ENCODE measurements at places on chromosomes 11 and 22.
A peak's percentile ranks its signal among the peaks of the same experiment; 100 is the strongest.

- H3K4me3 ChIP-seq, result peak within 1 kb of the TSS; percentile 98
- DNase-seq, result peak; percentile 88
- peaks cover 8% of the 10 kb centered on the region for H3K36me3 ChIP-seq
- H3K27ac ChIP-seq, result peak within 1 kb of the TSS; percentile 95
- H3K4me1 ChIP-seq, result peaks cover 4% of the 10 kb centered on the region
Observed at GRCh38 chr11:9384535-9385326, at the start of gene IPO7. TSS of gene IPO7 (plus strand) at chr11:9384652. CDS start at chr11:9384764, 112 bp downstream.

DNA sequence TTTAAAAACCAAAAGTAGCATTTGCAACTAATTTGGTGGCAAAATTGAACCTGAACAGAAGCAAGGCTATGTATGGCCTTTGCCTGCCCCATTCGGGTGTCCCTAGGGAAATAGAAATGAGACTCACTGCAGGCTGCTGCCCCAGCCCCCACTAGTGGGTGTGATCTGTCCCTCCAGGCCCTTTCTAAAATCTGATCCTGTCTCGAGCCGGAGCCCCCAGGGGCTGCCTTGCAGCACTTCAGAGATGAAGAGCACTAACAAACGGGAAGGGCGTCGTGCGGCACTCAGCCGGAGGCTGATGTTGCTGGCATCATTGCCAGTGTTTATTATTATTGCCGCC is 43.2 kb downstream of the CD82 start:
- H3K27me3 ChIP-seq, result no peaks in the 10 kb centered on the region
- H3K4me1 ChIP-seq, result no peaks in the 10 kb centered on the region

DNA sequence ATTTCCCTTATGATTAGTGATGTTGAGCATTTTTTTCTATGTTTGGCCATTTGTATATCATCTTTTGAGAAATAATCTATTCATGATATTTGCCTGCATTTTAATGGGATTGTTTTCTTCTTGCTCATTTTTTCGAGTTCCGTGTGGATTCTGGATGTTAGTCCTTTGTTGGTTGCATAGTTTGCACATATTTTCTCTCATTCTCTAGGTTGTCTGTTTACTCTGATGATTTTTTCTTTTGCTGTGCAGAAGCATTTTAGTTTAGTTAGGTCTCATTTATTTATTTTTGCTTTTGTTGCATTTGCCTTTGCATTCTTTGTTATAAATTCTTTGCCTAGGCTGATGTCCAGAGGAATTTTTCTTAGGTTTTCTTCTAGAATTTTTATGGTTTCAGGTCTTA is 87.3 kb downstream of the METTL15 start:
- H3K4me1 ChIP-seq, result no peaks in the 10 kb centered on the region
- no peaks in the 10 kb centered on the region for H3K36me3 ChIP-seq
- DNase-seq, result no peak

GRCh38 chr11:79076526-79077115 is 364.2 kb downstream of the TENM4 start:
- H3K27me3 ChIP-seq, result no peaks in the 10 kb centered on the region
- peak; percentile 34 for DNase-seq
- H3K4me3 ChIP-seq, result no peak overlapping the region
- peaks cover 2% of the 10 kb centered on the region for H3K36me3 ChIP-seq

DNA sequence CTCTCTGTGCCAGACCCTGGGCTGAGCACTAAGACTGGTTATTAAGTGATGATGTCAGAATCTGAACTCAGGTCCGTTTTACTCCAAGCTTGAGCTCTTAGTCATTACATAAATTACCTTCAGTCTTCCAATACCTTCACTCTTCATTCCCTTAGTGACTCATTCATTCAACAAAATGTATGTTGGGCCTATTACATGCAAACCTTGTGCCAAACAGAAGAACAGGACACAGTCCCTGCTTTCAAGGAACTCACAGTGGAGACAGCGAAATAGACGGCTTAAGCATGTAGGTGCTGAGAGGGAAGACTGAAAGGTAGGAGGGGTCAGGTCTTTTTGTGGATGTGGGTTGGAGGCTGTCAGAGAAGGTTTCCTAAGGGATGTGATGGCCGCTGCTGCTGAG is 3.3 kb downstream of the KCTD14 start:
- peaks cover 23% of the 10 kb centered on the region for H3K4me1 ChIP-seq
- peaks cover 15% of the 10 kb centered on the region for H3K36me3 ChIP-seq
- H3K27ac ChIP-seq, result no peak overlapping the region
- peak; percentile 12 for DNase-seq

DNA sequence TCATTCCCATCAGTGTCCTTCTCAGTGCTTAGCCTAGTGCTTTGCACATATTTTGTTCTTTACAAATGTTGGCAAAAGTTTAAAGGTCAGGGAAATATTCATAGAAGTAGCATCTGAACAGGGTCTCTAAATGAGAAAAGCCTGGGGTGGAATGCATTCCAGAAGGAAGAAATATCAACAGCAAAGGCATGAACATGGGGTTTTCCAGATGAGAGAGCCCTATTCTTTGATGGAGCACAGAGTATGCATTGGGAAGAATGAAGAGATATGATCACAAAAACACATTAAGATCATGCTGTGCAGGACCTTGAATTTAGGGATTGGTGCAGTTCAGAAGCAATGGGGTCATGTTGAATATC is 140.2 kb downstream of the SNX19 start:
- no peak overlapping the region for H3K4me3 ChIP-seq
- H3K36me3 ChIP-seq, result no peaks in the 10 kb centered on the region
- H3K27ac ChIP-seq, result no peak overlapping the region
- H3K27me3 ChIP-seq, result no peaks in the 10 kb centered on the region

DNA sequence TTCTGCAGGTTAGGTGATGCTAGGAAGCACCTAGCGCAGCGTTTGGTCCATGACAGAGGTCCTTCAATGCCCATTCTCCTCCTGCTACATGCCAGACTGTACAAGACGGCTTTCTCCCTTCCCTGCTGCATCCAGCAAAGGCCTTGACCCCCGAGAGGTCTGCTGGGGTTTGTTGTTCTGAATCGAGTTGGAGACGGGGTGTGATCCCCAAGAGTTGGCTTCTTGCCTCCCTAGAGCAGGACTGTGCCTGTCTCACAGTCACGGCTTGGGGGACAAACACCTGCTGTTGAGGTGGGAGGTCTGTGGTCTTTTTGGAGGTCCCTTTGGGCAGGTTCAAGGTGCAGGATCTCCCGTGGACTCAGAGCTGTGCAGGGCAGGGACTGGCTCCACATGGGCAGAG is 352.3 kb upstream of the B3GAT1 start:
- no peak overlapping the region for H3K4me3 ChIP-seq
- H3K4me1 ChIP-seq, result no peaks in the 10 kb centered on the region
- H3K27me3 ChIP-seq, result no peaks in the 10 kb centered on the region
- no peaks in the 10 kb centered on the region for H3K36me3 ChIP-seq
- no peak overlapping the region for H3K27ac ChIP-seq

DNA sequence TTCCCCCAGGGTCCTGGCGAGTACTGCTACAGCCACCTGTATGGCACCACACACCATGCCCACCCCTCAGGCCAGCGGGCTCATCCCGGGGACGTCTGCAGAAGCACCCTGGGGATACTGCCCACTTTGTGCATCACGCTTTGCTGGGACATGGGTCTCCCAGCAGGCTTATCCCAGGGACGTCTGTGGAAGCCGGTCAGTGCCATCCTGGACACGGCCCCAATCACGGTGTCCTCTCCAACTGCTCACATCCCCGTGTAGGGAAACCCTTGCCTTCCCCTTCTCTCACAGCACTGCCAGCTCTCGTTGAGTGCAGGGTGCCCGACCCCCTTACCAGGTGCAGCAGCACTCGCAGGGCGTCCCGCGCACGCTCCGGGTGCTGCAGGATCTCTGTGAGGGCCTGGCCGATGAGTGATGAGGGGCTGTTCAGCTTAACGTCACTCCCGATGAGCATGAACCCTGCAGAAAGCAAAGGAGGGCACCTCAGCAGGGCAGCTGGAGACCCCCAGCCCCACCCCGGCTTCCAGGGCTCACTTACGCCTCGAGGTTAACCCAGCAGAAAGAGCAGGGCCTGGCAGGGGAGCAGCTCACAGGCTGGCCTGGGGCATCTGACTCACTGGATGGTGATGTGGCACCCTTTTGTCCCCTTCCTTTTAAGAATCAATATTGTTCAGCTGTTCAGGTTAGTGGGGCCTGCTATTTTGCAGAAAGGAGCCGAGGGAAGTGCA is 76.9 kb upstream of the PITPNB start:
- H3K4me1 ChIP-seq, result no peaks in the 10 kb centered on the region
- H3K36me3 ChIP-seq, result no peaks in the 10 kb centered on the region
- H3K27ac ChIP-seq, result no peak overlapping the region
- no peaks in the 10 kb centered on the region for H3K27me3 ChIP-seq

DNA sequence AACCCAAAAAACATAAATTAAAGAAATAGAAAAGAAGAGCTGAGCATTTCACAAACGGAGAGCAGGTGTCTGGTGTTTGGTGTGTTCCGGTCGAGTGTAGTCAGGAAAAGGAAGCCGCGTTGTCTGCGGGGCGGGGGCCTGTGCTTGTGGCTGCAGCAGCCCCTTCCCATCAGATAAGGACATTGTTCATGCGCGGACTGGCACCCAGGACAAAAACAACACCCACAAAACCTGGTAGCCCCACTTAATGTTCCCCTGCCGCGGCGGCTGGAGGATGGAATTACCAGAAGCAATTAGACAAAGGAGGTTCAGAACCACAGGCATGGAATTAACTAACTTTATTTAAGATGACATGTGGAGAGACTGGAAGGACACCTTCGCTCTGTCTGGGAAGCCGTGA is 29.9 kb downstream of the KRTAP5-5 start:
- H3K27ac ChIP-seq, result no peak overlapping the region
- no peak for DNase-seq
- no peak overlapping the region for H3K4me3 ChIP-seq
- no peaks in the 10 kb centered on the region for H3K4me1 ChIP-seq
- H3K36me3 ChIP-seq, result no peaks in the 10 kb centered on the region

GRCh38 chr11:9688716-9689511 is 25.0 kb downstream of the SWAP70 start:
- peaks cover under 1% of the 10 kb centered on the region for H3K36me3 ChIP-seq
- peaks cover 4% of the 10 kb centered on the region for H3K4me1 ChIP-seq
- peak overlapping the region; percentile 9 for H3K27ac ChIP-seq
- DNase-seq, result peak; percentile 28

DNA sequence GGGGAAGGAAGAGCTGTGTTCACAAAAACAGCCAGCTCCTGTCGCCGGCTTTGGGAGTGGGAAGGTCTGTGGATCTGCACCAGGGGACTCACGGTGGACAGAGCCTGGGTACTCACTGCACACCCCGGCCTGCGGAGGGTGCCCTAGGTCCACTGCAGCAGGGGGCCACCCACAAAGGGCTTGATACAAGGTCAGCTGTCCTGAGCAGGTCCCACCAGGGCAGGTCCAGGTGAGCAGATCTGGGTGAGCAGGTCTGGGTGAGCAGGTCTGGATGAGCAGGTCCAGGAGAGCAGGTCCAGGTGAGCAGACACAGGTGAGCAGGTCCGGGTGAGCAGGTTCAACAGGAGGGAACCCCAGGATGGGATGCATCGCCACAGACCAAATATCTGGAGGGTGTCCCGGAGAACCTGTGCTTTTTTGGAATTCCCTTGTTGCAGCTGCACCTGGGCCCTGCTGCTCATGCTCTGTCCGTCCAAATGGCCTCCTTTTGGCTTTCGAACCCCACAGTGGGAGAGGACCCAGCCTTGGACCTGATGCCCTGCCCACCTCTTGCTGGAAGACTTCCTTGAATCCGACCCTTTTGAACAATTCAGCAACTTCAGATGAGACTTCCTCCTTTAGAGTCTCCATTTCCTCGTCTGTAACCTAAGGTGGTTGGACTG is 485.3 kb downstream of the TBC1D22A start:
- peak overlapping the region; percentile 16 for H3K4me3 ChIP-seq
- no peaks in the 10 kb centered on the region for H3K4me1 ChIP-seq
- no peaks in the 10 kb centered on the region for H3K27me3 ChIP-seq
- no peaks in the 10 kb centered on the region for H3K36me3 ChIP-seq
- H3K27ac ChIP-seq, result no peak overlapping the region

DNA sequence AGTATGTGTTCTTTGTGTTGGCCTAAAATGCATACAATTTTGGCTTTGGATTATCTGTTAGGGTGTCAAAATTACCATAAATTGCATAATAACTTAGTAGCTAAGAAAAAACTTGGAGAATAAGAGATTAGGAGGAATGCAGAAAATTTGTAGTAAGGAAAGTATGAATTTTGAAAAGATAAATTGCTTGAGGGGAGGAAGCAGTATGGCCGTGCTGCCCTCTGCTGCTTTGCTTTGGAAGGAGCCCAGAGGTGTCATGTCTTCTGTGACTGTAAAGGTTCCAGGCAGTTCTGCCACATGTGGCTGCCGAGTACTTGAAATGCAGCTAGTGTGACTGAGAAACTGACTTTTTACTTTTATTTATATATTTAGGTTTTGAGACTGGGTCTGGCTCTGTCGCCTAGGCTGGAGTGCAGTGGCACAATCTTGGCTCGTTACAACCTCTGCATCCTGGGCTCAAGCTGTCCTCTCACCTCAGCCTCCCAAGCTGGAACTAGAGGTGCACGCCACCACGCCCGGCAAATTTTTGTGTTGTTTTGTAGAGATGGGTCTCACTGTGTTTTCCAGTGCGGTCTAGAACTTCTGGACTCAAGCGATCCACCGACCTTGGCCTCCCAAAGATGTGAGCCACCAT is 1.8 kb downstream of the ADSL start:
- H3K4me1 ChIP-seq, result peaks cover 4% of the 10 kb centered on the region
- H3K36me3 ChIP-seq, result peaks cover 8% of the 10 kb centered on the region
- no peaks in the 10 kb centered on the region for H3K27me3 ChIP-seq
- no peak overlapping the region for H3K27ac ChIP-seq
- no peak overlapping the region for H3K4me3 ChIP-seq

DNA sequence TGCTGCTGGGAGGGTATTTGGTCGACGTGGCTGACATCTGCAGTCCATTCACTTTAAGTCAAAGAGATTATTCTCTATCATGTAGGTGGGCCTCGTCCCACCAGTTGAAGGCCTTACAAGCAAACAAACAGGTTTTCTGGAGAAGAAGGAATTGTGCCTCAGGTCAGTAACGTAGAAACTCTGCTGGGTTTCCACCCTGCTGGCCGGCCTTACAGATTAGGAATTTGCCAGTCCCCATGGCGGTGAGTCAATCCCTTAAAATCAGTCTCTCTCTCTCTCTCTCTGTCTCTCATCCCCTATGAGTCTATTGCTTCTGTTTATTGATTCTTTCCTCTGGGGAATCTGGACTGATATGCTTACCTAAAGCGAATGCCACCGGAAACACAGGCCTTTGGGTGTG is 75.4 kb upstream of the FGF3 start:
- no peak overlapping the region for H3K27ac ChIP-seq
- H3K4me1 ChIP-seq, result peaks cover 5% of the 10 kb centered on the region
- no peaks in the 10 kb centered on the region for H3K36me3 ChIP-seq
- peaks cover 4% of the 10 kb centered on the region for H3K27me3 ChIP-seq
- peak; percentile 88 for DNase-seq

- peaks cover 14% of the 10 kb centered on the region for H3K36me3 ChIP-seq
- no peak for DNase-seq
- no peaks in the 10 kb centered on the region for H3K27me3 ChIP-seq
- peaks cover 24% of the 10 kb centered on the region for H3K4me1 ChIP-seq
- H3K4me3 ChIP-seq, result no peak overlapping the region
Observed at GRCh38 chr11:46899501-46900025, 18.8 kb downstream of the LRP4 start.

GRCh38 chr11:88521799-88522201 is 184.3 kb upstream of the CTSC start:
- H3K36me3 ChIP-seq, result no peaks in the 10 kb centered on the region
- no peak overlapping the region for H3K4me3 ChIP-seq
- H3K27ac ChIP-seq, result no peak overlapping the region
- DNase-seq, result no peak

All from trophoblast cell (in vitro differentiated cells and primary cell).